ENCODE measurements at places on chromosomes 11 and 22. TPM values are rescaled to one million over a fixed set of nuclear protein-coding genes. Genes with fewer than 3 reads are reported as not detected.

CCDC116 gene
- 0.23 TPM for total RNA-seq

ISX gene
- not detected for total RNA-seq

PGR gene
- total RNA-seq: 0.46 TPM

EXPH5 gene
- total RNA-seq: 2.3 TPM

PKP3 gene
- total RNA-seq: 0.69 TPM

BIK gene
- 0.46 TPM for total RNA-seq

SLC22A12 gene
- total RNA-seq: not detected

TEX12 gene
- 1.8 TPM for total RNA-seq

TESMIN gene
- total RNA-seq: 1.8 TPM

BRSK2 gene
- 43.1 TPM for total RNA-seq
